ENCODE measurements at places on chromosomes 2 and 18. TPM values are rescaled to one million over a fixed set of nuclear protein-coding genes. Genes with fewer than 3 reads are reported as not detected.

The MOCOS gene
- 4.6 TPM for total RNA-seq

The EGR4 gene
- not detected for total RNA-seq

- H3K27me3 ChIP-seq: no peaks in the 10 kb centered on the region
- H3K27ac ChIP-seq: no peak overlapping the region
- peaks cover 17% of the 10 kb centered on the region for H3K4me1 ChIP-seq
- no peaks in the 10 kb centered on the region for H3K36me3 ChIP-seq
- DNase-seq: no peak
Measured at GRCh38 chr2:48249631-48250473, 280.1 kb upstream of the STON1 start.

GRCh38 chr2:77105008-77105407 lies 417.2 kb downstream of the LRRTM4 start:
- H3K27ac ChIP-seq: no peak overlapping the region
- no peak for DNase-seq

GRCh38 chr18:34718610-34719009 lies 8.5 kb downstream of the DTNA start:
- no peak overlapping the region for H3K4me3 ChIP-seq
- H3K4me1 ChIP-seq: no peaks in the 10 kb centered on the region
- H3K27me3 ChIP-seq: no peaks in the 10 kb centered on the region
- no peak overlapping the region for H3K27ac ChIP-seq
- H3K36me3 ChIP-seq: no peaks in the 10 kb centered on the region
- no peak for DNase-seq
